Large intestine (tissue), 12 donors: ENCODE measurements at places on chromosomes 4 and X. TPM values are rescaled to one million over a fixed set of nuclear protein-coding genes. Genes with fewer than 3 reads are reported as not detected.

- DNase-seq, result no peak
Observed at GRCh38 chr4:124708517-124709300, 3.8 kb downstream of the ANKRD50 start.

- no peak for DNase-seq
Observed at GRCh38 chr4:77711469-77711868, 105.8 kb downstream of the CXCL13 start.

- no peak for DNase-seq
Observed at GRCh38 chr4:62003695-62004094, 803.6 kb downstream of the ADGRL3 start.

DNA sequence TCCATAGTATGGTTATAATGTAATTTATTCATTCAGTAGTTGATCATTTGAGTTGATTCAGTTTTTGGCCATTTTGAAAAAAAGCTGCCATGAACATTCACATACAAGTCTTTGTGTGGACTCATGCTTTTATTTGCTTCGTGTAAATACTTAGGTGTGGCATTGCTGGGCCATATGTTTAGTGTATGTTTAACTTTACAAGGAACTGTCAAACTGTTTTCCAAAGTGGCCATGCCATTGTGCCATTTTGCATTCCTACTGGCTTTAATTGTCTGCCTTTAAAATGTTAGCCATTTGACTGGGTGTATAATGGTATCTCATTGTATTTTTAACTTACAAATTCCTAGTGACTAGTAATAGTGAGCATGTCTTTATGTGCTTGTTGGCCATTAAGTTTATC, 8.8 kb downstream of the MTM1 start:
- DNase-seq, result no peak

Gene ADGRG4
- polyA plus RNA-seq, result 7.9 TPM
